Stimulated activated CD8-positive, alpha-beta memory T cell treated with anti-CD3 and anti-CD28 coated beads, Interleukin-4, amount 100 ng/mL, for 4 hours (primary cell): ENCODE measurements at places on chromosomes 2 and 18.

- DNase-seq: no peak
These were observed at the start of gene DPP4 for GRCh38 chr2:162073888-162074631. Gene DPP4, minus strand, starts transcription at chr2:162074215. Its CDS starts 234 bp downstream, at chr2:162073981.

- no peak for DNase-seq
These were observed 40.4 kb upstream of the CTDP1 start for GRCh38 chr18:79639072-79639829.

- no peak for DNase-seq
These were observed 27.1 kb downstream of the SLC38A11 start for GRCh38 chr2:164928101-164928673.

GRCh38 chr2:239153806-239154591 is 246.8 kb downstream of the HDAC4 start:
- no peak for DNase-seq

GRCh38 chr2:47818777-47819176 is 35.8 kb downstream of the MSH6 start:
- DNase-seq: no peak

DNA sequence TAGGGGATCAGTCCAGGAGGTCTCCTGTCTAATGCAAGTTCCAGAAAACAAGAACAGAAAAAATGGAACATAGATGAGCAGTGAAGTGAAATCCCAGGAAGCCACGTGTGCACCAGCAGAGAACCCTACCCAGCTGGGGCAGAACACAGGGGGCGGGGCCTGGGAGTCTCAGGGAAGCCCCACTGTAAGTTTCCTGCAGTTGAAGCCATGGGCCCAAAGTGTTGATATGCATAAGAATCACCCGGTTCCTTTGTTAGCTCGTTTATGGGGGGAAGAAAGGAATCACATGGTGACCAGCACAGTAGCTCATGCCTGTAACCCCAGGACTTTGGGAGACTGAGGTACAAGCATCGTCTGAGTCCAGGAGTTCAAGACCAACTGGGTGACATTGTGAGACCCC is 131.3 kb downstream of the INO80D start:
- no peak for DNase-seq

GRCh38 chr2:26150243-26150642 is 22.6 kb upstream of the GAREM2 start:
- no peak for DNase-seq

GRCh38 chr2:208489687-208490086 is 83.1 kb downstream of the PTH2R start:
- DNase-seq: no peak

DNA sequence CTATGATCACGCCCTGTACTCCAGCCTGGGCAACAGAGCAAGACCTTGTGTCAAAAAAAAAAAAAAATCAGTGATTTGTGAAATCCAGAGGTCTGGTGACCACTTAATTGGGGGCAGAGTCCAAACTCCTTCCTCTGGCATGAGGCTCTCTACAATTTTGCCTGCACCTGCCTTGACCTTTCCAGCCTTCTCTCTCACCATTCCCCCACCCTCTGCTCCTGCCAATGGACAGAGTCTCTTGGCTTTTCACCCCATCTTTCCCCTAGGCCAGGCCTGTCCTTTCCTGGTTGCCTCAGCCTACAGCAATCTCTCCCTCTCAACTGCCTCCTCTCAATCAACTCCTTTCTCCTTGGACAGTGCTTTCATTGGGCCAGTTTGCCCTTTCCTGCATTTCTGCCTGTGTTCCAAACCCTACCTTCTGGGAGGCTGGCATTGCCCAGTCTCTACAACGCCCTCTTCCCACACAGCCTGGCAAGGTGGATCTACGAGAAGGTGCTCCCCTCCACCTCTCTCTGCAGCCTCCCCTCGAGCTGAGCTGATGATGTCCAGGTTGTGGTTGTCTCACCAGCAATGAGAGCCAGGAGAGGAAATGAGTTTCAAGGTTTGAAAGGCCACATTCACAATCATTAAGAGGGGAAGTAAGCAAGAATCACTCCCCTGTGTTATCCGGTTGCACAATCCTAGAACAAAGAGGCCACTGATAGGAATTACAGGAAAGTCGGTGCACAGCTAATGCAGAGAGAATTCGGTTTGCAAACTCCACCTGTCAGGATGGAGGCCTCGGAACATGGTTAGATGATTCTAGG is 39.5 kb upstream of the NPAS2 start:
- DNase-seq: no peak

DNA sequence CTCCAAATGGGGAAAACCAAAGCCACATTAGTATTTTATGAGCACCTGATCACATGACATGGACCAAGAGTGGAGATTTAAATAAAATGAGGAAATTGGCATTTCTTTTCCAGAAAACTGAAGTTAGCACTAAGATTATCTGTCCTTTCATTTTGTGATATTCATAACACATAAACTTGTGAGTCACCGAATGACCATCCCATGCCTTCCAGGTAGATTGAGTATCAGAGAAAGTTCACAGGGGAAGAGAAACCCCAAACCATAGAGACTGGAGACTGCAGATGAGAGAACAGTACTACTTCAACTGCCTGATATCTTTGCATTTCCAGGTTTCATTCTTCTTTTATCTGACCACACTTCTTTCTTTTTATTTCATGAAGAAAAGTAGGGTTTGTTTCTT is 176.3 kb upstream of the LRP1B start:
- no peak for DNase-seq

DNA sequence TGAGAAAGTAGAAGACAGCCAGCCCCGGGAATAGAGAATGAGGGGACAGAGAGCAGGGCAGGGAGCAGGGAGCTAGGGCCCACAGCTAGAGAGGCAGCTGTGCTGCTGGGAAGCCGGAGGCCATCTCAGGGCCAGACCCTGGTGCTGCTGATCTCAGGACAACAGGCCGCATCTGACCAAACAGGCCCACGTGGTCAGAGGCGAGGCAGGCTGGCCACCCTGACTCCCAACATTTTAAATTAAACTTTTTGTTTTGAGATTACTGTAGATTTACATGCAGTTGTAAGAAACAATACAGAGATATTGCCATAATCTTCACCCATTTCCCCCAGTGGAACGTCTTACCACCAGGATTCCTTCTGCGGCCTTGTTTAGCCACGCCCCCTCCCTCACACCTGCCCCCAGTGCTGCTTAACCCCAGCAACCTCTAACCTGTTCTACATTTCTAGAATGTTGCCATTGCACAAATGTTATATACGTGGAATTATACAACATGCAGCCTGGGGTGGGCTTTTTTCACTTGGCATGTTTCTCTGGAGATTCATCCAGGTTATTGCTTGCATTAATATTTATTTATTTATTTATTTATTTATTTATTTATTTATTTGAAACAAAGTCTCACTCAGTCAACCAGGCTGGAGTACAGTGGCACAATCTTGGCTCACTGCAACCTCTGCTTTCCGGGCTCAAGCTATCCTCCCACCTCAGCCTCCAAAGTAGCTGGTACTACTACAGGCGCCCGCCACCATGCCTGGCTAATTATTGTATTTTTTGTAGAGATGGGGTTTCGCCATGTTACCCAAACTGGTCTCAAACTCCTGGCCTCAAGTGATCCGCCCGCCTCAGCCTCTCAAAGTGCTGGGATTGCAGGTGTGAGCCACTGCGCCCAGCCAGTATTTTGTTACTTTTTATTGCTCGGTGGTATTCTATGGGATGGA is 48.6 kb upstream of the GPR17 start:
- DNase-seq: no peak

GRCh38 chr2:240224676-240225075 is 84.2 kb upstream of the OTOS start:
- DNase-seq: no peak

GRCh38 chr18:69216321-69216720 is 184.4 kb upstream of the DOK6 start:
- no peak for DNase-seq

GRCh38 chr18:3067722-3068121 is 54.8 kb upstream of the LPIN2 start:
- no peak for DNase-seq

DNA sequence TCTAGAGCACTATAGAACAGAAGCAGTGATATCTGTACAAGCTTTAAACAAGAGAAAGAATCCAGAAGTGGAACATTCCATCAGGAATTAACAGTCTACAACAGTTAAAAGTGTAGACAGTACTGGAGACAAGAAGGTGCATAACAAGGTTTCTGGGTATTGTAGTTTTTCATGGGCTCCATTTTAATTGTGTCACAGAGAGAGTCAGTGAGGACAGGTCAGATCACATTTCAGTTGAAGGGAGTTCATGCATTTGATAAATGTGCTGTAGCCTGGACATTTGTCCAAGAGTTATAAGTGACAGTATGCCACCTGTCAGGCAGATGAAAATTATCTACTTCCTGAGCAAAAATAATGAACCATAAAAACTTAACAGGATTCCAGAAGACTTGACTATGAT is 328.6 kb downstream of the CNTNAP5 start:
- DNase-seq: no peak

DNA sequence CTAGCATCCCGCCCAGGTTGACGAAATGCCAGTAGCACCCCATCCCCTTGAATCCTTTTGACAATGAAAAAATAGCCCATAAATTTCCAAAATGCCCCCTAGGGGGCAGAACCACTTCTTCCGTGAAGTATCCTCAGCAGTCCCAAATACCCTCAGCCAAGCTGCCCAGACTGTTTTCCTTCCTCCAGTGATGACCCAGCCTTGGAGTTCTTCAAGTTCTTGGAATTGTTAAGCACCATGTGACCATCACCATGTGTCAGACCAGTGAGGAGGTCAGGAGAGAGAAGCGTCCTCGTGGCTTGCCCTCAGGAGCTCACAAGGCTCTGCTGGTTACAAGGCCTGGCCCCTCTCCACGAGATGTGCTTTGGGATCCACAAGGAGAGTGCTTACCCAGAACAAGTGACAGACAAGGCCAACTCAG is 1.4 kb upstream of the SLC23A3 start:
- DNase-seq: no peak

GRCh38 chr2:182506606-182507005 is 79.8 kb upstream of the PDE1A start:
- DNase-seq: no peak

DNA sequence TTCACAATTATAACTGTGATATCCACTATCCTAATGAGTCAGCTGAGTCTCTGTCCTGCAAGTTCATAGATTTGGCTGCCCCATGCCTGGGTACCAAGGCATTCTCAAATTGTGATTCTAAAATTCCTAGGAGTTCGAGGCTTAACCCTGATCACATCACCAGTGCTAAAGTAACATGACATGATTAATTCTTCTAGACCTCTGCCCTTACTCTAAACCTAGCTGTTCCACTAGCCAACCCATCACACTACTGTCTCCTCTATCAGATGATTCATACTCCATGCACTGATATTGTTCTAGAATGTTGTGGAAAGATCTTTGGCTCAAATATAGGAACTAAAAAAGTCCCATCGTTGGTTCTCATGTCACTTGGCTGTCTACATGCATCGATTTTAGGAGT is 487.6 kb downstream of the PIK3C3 start:
- no peak for DNase-seq

DNA sequence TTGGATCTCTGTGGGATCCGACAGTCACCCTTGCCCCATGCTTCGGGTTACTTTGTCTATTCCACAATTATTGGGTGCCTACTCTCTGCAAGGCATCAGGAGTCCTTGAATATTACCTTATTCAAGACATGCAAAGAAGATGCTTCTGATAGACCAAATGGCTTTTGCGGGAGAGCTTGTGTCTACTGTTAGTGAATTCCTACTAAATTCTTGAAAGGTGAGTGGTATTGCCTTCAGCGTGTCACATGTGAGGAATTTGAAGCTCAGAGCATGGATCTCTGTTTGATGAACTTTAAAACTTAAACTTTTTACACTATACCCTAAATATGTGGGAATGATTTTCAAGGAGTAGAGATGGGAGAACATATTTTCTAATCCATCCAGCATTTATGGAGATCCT is 184.4 kb downstream of the LTBP1 start:
- DNase-seq: no peak

GRCh38 chr2:191311-192190 is 72.3 kb downstream of the SH3YL1 start:
- DNase-seq: no peak

DNA sequence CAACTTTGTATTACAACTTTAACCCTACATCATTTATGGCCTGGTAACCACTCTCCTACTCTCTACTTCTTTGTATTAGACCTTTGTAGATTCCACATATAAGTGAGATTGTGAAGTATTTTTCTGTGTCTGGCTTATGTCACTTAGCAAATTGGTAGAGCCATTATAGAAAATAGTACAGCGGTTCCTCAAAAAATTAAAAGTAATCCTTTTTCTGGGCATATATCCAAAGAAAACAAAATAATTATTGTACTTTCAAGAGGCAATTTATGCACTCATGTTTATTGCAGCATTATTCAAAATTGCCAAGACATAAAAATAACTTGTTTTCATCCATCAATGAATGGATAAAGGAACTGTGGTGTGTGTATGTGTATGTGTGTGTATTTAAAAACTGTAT is 537.5 kb upstream of the FSIP2 start:
- DNase-seq: no peak

GRCh38 chr18:6719098-6719846 is 10.2 kb upstream of the ARHGAP28 start:
- DNase-seq: no peak

DNA sequence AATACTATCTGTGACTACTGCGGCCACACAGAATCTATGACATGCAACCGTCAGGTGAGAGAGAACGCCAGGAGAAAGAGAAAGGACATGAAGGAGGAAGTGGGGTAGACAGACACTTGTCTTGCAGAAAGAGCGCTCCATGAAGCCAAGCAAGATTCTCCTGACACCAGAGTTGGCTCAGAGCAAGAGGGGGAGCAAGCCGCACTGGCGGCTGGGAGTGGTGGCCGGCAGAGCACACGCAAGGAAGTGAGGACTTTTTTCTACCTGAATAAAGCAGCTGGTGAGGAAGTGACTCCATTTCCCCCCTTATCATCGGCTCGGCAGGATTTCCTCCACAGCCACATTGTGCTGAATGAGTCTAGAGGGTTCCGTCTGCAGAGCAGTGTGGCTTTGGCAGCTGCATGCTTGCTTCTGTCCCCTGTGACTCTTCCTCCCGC is 181.6 kb downstream of the BCL2 start:
- DNase-seq: no peak

- no peak for DNase-seq
These were observed 79.6 kb upstream of the B3GNT7 start for GRCh38 chr2:231315896-231316295.

DNA sequence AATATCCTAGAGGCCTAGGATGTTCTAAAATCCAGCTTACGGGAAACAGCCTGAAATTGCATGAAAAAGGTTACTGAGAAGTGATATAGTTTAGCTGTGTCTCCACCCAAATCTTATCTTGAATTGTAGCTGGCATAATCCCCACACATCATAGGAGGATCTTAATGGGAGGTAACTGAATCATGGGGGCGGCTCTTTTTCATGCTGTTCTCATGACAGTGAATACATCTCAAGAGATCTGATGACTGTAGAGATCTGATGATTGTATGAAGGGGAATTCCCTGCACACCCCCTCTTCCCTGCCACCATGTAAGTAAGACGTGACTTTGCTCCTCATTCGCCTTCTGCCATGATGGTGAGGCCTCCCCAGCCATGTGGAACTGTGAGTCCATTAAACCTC is 385.6 kb upstream of the ID2 start:
- DNase-seq: no peak

- DNase-seq: no peak
These were observed 162.9 kb downstream of the CELF4 start for GRCh38 chr18:37402735-37403099.
